ENCODE measurements at places on chromosomes 3 and 15.

- no peak for DNase-seq
Observed at GRCh38 chr3:144128108-144128892, 156.7 kb downstream of the DIPK2A start.

DNA sequence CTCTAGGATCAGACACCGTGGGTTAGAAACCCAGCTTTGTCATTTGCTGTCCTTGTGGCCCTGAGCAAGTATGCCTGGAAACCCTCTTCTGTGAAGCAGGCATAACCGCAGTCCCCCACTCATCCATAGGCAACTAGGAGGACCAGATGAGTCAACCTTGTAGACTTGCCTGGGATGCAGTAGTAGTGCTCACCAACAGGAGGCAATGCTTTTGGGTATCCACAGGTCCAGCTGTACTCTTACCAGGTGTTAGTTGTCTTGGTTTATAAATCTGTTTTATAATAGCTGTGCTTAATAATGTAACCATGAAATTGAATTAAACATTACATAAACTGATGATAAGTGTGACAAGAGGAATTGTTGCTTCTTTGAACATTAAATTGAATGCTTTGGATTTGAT is 389.3 kb downstream of the IL20RB start:
- no peak for DNase-seq

DNA sequence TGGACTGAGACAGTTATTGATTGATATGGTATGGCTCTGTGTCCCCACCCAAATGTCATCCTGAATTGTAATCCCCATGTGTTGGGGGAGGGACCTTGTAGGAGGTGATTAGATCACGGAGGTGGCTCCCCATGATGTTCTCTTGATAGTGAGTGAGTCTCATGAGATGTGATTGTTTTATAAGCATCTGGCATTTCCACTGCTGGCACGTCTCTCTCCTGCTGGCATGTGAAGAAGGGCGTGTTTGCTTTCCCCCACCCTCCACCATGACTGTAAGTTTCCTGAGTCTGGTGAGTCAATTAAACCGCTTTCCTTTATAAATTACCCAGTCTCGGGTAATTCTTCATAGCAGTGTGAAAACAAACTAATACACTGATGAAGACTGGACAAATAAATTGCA is 105.6 kb upstream of the MELTF start:
- DNase-seq = no peak

- DNase-seq = no peak
Observed at GRCh38 chr3:901953-902778, 190.7 kb upstream of the CNTN6 start.

- DNase-seq = no peak
Observed at GRCh38 chr15:44296625-44297524, 8.4 kb downstream of the GOLM2 start.

DNA sequence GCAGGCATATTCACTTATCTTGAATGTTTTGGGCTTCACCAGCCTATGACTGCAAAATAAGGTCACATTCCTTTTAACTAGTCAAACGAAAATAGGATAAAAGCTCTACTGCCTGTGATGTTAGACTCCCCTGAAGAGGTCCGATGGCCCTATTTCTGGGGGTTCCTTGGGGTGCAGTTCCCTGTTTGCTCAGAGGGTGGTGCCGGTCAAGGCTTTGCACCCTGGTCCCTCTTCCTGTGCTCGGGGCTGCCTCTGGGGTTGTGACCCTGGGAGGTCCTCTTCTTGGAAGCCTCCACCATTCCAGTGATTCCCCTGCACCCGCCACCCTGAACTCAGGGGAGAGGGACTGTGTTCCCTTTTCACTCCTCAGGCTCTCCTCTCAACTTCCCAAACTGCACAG is 86.7 kb upstream of the ANKRD34C start:
- no peak for DNase-seq

DNA sequence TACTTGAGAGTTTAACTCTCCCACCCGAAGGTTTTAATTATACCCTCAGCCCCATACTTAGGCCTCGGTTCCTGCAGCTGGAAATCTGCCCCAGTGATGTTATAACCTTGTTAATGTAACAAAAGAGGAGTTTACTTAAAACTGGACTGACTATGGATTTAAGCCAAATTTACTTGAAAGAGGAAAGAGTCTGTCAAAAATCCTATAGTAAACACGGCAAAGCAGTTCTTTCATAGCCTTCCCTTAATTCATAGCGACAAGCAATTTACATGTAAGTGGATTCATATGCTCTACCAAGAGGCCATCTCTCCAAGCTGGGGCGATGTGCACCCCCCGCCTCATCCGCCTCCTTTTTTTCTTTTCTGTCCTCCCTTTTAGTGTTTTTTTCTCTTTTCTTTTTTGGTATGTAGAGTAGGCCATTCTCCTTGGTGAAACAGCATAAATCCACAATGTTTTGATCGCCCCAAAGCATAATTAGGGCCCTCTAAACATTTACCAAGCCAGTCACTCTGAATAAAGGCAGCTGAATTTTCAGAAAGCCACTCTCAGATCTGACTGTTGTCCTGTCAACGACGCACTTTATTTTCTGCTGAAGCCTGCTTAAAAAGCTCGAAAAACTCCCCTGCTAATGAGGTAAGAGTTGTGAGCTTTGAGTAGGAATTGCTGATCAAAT is 373.1 kb upstream of the WNT5A start:
- DNase-seq = no peak

DNA sequence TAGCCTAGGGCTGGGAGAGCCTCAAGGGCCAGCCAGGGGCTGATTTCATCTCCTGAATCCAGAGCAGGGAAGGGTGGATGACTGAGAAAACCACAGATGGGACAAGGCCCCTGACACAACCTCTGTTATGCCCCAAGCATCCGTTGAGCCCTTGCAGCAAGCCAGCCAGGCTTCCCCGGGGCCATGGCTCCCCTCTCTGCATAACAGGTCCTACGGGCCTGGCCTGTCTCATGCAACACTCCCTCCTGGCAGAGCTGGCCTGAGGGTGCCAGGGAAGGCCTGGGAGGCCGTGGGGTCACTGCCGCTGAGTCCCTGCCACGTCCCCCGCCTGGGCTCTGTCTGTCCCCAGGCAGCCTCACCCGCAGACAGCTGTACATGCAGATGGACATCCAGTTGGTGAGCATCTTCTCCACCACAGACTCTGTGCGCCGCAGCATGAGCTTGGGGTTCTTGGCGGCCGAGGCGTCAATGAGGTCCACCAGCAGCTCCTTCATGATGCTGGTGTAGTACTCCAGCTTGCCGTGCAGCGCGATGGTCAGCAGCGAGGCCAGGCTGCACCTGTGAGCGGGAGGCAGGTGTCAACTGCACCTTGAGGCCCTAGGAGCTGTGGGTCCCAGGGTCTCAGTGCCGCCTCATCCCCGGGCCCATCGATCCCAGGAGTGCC is 22.1 kb downstream of the H1-8 start:
- DNase-seq = no peak

DNA sequence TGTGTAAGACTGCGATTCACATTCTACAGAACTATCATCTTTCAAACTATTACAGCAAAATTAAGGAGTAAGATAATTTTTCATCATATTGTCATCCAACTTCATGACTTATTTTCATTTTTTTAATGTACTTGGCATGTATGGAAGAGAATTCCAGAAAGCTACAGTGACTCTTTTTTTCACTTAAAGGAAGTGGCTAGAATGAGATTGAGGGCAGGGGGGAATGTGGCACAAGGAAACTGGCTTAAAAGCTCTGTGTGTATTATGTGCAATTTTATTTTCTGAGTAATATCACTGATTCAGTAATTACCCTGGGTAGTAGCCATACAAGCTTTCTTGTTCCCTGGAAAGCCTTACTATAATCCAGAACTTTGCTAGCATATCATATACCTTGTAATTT is 94.6 kb downstream of the FILIP1L start:
- no peak for DNase-seq

Measured in stimulated activated CD8-positive, alpha-beta memory T cell treated with anti-CD3 and anti-CD28 coated beads, Interleukin-4, amount 100 ng/mL, for 24 hours (primary cell).